RPMI8226 (cell line): ENCODE measurements at places on chromosomes 6 and 20.

GRCh38 chr20:24587384-24588046, 118.1 kb downstream of the SYNDIG1 start:
- DNase-seq = no peak

DNA sequence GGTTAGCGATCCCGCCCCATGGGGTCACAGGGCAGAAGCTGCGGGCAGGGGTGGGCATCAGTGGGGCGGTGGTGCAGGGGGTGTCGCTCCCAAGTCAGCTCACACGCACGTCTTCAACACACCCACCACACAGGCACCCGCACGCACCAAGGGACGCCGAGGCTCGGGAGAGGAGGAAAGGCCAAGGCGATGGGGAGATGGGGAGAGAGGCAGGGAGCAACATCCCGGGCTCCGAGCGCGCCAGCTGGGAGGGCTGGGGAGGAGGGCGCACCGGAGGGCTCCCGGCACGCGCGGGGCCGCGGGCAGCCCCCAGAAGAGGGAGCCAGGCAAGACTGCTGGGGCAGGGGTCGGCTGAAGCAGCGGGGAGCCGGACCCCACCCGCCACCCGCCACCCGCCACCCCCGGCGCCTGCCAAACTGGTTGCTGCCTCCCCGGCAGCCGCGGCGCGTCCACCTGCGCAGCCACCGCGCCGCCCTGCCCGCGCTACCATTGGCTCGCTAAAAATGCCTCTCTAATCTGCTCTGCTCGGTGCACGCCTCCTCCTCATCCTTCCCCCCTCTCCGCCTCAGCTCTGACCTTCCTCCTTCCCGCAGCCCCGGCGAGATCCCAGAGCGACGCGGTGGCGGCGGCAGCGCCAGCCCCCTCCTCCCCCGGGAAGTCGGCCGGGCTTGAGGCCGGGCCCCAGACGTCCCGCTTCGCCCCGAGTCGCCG, at the start of gene PACSIN1:
TSS of gene PACSIN1 (plus strand) at position 546 of the 711 bp plus-strand sequence. CDS start 60,230 bp downstream, outside the sequence.
- DNase-seq = peak; percentile 80

DNA sequence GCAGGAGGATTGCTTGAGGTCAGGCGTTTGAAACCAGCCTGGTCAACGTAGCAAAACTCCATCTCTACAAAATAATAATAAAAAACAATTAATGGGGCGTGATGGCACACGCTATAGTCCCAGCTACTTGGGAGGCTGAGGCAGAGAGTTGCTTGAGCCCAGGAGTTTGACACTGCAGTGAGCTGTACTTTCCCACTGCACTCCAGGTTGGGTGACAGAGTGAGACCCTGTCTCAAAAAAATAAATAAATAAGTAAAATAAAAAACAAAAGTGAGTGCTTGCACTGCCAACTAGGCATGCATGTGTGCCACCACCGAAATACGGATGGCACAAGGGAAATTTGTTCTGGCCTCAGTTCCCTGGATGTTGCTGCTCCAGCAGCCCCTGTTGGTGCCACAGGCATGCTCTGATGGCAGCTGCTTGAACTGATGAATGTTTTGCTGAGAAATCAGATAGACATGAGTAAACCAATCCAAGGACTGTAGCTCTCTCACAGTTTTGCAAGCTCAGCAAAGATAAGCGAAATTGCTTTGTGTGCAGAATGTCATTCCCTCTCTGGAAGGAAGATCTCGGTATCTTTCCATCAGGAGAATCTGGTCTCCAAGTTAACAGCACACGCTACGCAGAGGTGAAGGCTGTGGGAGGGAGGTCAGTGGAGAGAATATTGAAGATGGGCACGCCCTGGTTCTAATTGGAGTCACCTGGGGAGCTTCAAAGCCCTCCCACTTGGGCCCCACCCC, 188.0 kb upstream of the SLC24A3 start:
- no peak for DNase-seq

DNA sequence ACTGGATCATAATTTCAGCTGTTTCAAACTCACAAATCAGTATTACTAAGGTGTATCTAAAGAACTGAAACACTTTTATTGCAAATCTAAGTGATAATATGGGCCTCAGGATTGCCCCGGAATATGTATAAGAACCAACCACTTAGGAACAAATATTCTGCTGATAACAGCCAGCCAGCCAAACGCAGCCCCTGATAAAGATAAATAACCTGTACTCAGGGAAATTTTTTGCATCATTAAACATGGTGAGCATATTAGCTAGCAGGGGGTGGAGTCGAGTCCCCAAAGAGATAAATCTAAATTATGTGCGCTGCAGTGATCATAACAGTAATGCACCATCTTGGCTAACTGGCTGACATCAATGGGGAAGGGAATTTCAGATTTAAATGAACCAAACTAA, 410.2 kb upstream of the MAP3K7 start:
- no peak for DNase-seq

- no peak for DNase-seq
Measured at GRCh38 chr6:30091577-30092381, 16.2 kb upstream of the RNF39 start.

DNA sequence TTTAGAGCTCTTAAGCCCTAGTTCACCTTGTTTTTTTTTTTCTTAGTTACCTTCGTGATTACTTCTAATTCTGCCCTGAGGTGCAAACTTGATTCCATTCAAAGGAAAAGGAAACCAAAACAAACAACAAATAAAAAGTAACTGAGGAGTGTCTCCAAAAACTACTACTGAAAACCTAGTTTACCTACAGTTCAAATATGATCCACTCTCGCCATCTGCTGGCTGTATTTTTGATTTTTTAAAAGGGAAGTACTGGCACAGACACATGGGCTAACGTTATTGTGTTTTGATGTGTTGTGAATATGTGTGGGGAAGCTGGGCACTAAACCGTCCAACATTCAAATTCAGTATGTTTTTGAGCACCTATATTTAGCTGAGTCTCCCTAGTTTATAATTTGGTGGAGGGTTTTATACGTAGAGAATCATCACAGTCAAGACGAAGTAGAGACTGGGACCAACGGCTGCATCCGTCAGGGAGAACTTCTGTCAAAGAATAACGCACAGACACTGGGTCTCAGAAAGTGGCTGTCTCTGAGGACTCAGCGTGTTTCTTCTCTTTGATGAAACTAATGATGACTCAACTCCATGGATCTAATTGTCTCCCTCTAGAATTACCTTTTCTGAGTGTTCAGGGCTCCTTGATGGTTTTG, 373.5 kb upstream of the BTBD3 start:
- peak; percentile 63 for DNase-seq
